ENCODE measurements at places on chromosomes 3 and 15.

GRCh38 chr3:36182024-36182423 is 198.3 kb upstream of the STAC start:
- no peak for DNase-seq

GRCh38 chr15:99153026-99153535 is 48.2 kb downstream of the SYNM start:
- DNase-seq = no peak

- no peak for DNase-seq
Observed at GRCh38 chr15:78194568-78194925, 39.8 kb downstream of the ACSBG1 start.

DNA sequence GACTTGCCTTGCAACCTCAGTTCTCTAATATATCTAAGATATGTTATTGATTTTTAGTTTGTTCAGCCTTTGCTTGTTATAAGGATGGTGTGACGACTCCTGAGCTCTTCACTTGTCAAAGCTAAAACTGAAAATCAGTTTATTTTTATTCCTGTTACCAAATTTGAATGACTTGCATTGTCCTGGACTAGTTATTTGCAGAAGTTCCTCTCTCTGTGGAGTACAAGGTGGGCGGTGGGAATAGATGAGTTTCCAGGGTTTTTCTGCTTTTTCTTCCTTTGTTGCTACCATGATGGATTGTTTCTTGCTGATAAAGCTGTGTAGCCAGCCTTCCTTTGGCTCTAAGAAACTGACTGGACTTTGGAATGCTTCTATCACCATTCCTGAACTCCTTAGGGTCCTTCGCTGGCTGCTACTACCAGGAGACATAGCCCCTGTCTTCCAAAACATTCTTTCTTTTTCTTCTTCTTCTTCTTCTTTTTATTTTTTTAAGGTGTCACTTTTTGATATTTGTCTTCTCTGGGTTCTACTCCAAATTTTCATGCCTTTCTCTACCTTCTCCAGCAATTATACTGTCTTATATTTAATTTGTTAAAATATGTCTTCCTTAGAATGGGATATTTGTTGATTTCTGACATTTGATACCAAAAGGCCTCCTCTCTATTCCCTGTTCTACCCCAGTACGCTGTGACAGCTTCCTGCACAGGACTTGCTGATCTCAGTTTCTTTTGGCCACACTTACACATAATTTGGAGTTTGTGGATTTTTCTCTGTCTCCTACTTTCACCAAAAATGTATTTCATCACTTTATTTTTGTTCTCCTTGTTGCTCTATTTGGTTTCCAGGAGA is 145.1 kb upstream of the THRB start:
- DNase-seq = no peak

DNA sequence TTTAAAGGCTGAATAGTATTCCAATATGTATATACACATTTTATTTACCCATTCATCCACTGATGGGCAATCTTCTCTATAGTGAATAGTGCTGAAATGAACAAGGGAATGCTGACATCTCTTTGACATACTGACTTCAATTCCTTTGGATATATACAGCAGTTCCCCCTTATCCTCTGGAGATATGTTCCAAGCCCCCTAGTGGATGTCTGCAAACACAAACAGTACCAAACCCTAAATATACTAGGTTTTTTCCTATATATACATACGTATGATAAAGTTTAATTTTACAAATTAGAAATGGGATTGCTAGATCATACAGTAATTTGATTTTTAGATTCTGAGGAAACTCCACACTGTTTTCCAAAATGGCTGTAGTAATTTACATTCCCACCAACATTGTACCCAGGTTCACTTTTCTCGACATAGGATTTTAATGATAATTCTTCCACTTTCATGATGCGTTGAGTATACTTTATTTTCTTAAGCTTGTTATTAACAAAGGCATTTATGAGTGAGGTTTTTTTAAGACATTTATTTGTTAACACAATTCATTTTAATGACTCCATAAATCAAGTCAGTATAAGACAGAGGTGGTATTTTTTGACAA is 38.2 kb downstream of the VPS13C start:
- no peak for DNase-seq

DNA sequence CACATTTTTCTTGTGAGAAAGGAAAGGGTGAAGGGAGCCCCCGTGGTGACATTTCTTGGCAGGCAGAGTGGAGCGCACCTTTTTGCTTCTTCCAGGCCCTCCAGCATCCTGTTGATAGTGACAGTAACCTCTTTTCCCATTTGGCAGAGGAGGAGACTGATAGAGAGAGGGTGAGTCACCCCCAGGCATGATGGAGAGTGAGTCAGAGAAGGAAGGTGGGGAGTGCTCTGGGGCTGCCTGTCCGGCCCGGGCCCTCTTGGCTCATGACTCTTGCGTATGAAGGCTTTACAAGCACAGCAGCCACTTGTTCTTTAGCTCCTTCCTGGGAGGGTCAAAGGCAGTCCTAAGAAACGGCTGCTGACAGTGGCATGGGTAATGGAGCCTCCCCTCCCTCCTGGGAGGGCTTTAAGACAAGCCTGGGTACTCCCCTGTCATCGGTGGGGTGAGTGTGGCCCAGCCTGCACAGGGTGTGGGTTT is 16.0 kb downstream of the ANKRD63 start:
- peak; percentile 85 for DNase-seq

GRCh38 chr3:118116991-118117390 is 917.7 kb downstream of the IGSF11 start:
- no peak for DNase-seq

DNA sequence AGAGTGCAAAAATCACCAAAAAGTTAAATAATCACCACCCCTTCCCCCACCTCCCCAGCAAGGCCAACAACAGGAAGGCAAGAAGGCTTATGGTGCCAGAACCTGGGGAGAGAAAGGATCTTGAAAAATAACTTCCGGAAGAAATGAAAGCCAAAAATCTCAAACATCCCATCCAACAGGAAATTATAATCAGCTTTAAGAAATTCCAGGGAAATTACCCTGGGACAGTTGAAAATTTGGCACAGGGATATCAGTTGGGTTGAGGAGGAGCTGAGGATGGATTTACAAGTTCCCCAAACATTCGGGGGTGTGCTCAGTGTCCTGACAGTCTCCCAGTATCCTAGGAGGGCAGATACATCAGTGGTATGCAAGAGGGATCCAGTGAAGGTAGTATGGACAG is 82.7 kb downstream of the POLR2M start:
- no peak for DNase-seq

DNA sequence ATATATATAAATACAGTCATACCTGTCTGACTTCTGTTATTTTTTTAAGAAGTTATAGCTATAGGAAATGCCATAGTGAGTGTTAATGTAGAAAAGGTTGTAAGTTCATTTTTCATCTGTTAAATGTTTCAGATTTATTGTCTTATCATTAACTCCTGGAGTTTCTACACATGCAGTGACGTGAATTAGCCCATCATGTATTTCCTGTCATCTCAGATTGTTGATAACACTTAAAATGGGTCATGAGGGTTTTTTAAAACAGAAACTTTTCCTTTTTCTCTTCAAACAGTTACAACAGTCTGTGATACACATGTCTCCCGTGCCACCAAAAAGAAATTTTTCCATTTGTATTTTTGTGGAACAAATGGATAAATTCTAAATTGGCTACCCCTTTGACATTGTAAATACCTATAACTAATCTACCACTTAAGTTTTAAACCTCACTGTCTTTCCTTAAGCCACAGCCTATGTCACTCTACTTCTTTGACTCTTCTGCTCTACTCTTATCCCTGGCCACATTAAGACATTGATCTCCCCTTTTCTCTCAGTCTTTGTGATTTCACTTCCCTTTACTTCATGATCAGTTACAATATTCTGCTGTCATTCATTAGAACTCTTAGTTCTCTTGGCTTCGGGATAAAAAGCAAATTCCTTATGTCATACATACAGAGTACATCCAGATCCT is 89.1 kb downstream of the NEO1 start:
- no peak for DNase-seq

DNA sequence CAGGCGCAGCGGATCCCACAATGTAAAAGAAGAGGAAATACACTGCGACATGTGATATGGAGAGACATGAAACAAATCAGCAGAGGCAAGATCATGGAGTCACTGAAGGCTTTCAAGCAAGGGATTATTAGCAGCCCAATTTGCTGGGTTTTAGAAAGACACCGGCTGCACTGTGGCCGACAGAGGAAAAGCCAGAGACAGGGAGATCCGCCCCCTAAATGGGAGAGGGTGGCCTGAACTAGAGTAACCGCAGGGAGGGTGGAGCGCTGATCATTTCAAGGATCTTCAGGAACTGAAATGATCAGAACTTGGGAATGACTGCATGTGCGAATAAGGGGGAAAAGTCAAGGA is 612 bp upstream of the C15orf40 start:
- no peak for DNase-seq

DNA sequence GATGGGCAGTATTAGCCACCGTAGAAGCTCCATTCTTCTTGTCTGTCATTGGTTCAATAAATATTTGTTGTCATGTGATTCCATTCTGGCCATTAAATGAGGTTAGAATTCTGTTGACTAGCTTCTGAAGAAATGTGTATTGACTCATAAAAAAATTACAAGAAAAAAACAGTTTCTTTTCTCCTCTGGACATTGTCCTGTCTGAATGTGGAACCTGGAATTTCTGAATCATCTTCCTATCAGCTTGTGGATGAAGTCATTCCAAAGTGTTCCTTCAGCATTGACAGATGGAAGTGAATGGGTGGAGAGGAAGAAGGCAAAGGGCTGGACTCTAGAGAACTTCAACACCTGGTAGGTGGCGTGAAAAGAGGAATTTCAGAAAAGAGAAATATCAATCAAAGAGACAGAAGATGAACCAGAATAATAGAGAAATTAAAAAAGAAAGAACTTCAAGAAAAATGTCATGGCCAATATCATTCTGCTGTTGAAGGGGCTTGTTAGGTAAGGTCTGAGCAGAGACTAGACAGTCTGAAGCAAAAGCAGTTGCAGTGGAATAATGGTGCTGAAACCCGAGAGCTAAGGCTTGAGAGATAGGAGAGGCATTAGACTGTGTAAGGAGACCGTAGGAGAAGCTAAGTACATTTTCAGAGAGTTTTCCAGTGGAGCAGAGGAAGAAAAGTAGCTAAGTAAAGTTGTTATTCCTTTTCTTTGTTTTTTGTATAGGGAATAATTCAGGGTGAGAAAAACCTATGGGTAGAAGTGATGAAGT is 806.6 kb downstream of the SQOR start:
- DNase-seq = peak; percentile 86

- DNase-seq = no peak
Observed at GRCh38 chr15:87710406-87710805, 546.1 kb downstream of the NTRK3 start.

DNA sequence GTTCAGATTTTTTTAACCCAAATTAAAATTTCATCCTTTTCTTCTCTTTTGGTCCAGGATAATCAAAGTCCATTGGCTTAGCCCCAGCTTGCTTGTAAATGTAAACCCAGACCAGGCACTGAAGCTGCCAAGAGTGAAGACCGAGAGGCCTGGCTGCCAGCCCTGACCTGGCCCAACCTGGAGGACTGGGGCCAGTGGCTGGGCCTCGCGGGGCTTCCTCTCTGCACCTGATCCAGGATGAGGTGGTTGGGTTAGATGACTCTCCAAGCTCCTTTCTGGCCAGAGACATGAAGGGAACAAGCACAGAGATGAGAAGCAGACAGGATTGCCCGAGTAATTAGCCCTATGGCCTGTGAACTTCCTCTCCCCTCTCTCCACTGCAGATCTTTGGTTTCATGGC is 50.6 kb downstream of the CMTM6 start:
- DNase-seq = no peak

DNA sequence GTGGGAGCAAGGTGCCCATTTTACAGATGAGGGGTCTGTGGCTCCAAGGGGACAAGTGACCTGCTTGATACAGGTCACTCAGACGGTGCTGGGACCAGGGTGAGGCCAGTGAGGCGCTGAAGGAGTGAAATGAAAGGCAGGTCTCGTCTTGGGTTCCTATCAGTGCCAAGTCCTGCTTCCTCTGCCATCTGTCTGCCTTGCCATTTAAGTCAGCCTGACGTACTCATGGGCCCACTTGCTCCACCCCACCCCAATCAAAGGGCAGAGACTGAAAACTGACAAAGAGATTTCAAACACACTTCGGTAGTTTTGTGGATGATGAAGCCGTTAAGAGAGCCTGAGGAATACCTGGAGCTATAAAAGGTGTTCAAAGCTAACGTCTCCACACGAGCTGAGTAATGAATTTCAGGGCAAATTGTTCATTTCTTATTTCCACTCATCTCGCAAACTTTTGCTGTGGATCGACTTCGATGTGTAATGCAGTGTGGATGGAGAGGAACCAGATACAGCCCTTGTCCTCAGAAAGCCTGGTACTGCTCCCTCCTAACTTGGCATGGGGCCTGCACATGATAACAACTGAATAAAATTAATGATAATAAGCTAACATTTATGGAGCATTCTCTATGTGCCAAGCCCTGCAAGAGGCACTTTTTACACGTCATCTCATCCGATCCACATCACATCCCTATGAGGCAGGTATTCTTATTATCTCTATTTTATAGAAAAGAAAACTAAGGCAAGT is 36.6 kb downstream of the ATP2B2 start:
- no peak for DNase-seq

GRCh38 chr3:13088028-13089006 is 15.1 kb upstream of the IQSEC1 start:
- DNase-seq = no peak
